ENCODE measurements at places on chromosomes 7 and 10.

- no peak for DNase-seq
Observed at GRCh38 chr10:100076750-100077149, 4.9 kb downstream of the CPN1 start.

DNA sequence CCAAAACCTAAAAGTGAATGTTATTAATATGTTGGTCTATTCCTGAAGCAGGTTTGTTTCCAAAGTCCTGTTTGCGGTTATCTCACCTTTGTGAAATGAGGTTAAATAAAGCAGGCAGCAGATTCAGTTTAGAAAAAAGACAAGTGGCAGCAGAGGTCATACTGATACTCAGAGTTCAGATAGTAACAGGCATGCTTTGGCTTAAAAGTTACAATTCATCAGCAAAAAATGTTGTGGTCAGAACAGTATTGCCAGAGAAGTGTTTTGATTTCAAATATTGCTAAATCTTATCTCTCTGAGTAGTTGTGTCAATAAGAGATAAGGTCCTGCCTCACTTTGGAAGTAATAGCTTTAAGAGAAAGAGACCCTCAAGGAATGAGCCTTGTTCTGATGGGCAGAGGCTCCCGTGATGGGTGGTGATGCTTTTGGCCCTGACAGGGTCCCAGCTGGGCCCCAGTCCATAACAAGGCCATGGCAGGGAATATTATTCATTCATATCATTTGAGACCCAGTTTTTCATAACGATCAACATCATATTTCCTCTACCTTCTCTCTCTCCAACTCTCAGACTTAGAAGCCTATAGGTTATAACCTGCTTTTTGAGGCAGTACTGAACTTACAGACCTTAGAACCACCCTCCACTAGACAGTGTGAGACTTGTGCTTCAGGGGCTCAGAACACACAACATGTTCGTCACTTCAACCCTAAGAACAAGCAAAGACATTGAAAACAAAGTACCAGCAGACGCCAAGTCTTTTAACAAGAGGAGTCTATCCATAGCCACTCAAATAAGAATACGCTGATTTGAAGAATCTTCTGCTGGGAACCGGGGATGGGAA is 58.5 kb upstream of the AHR start:
- no peak for DNase-seq

- no peak for DNase-seq
Observed at GRCh38 chr7:18667466-18667865, 171.9 kb downstream of the HDAC9 start.

DNA sequence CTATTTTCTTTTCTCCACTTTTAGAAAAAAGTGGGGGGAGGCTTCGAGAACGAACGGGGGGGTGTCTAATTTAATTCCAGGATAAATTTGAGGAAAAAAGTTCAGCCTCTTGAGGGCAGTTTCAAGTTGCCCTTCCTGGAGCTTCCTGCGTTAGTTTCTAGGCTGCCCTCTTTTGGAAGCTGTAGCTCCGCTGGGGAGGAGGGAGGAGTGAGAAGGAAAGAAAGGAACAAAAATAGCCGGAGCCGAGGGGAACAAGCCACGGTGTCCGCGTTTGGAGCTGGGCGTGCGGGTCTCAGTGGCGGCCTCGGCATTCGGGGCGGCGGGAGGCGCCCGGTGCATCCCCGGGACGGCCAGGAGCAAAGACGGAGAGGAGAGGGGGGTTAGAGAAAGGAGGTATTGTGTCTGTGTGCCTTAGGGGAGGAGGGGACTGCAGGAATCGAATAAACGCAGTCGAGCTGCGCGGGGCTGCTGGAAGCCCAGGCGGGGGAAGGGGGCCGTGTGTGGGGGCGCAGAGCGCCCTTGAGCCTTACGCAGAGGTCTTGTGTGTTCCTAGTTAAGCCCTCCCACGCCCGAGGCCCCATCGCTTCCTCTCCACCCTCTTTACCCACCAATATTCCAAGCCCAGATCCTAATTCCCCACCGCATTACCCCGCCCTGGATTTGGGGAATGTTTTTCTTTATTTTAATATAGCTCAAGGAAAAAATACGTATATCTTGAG is 2.0 kb upstream of the TNRC18 start:
- no peak for DNase-seq

DNA sequence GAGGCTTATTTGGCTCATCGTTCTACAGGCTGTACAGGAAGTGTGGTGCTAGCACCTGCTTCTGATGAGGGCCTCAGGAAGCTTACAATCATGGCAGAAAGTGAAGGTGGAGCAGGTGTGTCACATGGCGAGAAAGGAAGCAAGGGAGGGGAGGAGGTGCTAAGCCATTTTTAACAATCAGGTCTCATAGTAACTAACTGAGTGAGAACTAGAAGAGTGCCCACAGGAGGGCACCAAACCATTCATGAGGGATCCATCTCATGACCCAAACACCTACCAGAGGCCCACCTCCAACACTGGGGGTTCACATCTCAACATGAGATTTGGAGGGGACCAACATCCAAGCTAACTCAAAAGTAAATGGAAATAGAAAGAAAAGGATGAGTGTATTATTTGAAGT is 78.1 kb downstream of the CXCL12 start:
- no peak for DNase-seq

DNA sequence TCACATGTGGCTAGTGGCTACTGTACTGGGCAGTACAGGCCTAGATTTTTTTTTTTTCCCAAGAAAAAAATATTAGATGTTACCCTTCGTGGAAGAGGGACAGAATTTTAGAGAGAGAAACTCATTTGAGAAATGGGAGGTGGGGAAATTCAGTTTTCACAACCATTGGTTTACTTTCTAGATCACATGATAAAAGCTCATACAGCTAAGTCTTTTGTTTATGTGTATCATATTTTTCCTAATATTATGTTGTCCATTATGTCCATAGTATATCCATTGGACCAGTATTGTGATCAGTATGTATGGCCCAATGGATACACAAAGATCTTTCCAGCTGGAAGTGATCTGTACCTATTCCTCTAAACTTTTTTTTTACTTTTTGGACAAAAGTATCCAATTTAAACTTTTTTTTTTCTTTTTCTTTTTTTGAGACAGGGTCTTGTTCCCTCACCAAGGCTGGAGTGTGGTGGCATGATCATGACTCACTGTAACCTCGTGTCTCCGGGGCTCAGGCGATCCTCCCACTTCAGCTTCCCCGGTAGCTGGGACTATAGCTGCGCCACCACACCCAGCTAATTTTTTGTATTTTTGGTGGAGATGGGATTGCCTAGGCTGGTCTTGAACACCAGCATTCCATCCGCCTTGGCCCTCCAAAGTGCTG is 4.1 kb downstream of the CALU start:
- no peak for DNase-seq

GRCh38 chr10:101939729-101940128 is 96.1 kb upstream of the KCNIP2 start:
- DNase-seq: no peak

GRCh38 chr7:151118108-151119054 is 32.1 kb downstream of the AGAP3 start:
- no peak for DNase-seq

DNA sequence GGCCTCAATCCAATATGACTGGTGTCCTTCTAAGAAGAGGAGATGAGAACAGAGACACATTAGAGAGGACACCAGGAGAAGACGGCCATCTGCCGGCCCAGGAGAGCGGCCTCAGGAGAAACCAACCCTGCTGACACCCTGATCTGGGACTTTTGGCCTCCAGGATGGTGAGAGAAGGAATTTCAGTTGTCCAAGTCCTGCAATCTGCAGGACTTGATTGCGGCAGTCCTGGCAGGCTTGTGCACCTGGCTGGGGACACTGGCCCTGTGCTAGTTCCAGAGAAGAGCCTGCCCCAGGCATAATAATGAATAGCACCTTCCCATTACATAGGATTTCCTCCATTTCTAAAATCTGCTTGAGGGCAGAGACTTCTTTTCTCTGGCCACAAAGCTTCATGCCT is 409.9 kb upstream of the SHH start:
- DNase-seq: no peak

DNA sequence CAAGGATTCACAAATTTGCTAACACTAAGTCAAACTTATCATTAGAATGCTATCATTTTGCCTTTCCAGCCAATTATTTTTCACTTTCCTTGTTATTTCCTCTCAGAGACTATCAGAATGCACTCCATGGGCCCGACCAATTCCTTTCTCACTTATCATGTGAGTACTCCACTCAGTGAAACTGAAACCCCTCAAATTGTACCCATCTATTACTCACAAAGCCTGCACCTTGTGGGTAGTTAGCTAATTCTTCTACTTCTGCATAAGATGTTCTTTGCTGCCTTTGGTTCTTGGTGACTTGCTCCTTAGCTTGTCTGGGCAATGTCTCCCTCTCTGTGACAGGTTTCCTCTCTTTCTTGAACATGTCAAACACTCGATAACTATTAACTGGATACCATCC is 35.2 kb upstream of the MBL2 start:
- no peak for DNase-seq

DNA sequence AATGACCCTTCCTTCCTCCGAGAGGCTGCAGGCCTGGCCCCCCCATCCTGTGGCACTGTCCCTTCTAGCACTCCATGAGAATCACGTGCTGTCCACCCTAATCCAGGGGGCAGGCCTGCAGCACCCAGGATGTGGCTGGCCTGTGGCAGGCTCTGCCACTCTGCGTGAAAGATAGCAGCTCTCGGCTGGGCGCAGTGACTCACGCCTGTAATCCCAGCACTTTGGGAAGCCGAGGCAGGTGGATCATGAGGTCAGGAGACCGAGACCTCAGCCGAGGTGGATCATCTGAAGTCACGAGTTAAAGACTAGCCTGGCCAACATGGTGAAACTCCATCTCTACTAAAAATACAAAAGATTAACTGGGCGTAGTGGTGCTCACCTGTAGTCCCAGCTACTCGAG is 18.9 kb upstream of the LFNG start:
- no peak for DNase-seq

GRCh38 chr10:4819707-4820106 is 6.3 kb upstream of the AKR1E2 start:
- DNase-seq: no peak

DNA sequence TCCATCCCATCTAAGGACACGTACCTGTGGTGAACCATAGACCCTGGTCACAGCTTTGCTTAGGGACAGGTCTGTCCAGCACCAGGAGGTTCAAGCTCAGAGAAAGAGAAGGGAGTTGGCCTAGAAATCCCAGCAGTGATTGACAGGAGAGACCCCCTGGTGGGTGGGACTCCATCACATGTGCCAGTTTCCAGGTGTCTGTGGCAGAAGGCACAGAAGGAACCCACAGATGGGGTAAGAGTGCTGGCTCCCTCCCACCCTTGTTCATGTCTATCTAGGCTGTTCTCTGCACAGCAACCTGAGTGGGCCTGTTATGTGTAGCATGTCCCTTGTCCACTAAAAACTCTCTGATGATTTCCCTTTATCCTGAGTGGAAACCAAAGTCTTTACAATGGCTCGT is 54.0 kb upstream of the GRB10 start:
- no peak for DNase-seq

GRCh38 chr10:24241536-24242040 is 32.6 kb downstream of the KIAA1217 start:
- DNase-seq: no peak

DNA sequence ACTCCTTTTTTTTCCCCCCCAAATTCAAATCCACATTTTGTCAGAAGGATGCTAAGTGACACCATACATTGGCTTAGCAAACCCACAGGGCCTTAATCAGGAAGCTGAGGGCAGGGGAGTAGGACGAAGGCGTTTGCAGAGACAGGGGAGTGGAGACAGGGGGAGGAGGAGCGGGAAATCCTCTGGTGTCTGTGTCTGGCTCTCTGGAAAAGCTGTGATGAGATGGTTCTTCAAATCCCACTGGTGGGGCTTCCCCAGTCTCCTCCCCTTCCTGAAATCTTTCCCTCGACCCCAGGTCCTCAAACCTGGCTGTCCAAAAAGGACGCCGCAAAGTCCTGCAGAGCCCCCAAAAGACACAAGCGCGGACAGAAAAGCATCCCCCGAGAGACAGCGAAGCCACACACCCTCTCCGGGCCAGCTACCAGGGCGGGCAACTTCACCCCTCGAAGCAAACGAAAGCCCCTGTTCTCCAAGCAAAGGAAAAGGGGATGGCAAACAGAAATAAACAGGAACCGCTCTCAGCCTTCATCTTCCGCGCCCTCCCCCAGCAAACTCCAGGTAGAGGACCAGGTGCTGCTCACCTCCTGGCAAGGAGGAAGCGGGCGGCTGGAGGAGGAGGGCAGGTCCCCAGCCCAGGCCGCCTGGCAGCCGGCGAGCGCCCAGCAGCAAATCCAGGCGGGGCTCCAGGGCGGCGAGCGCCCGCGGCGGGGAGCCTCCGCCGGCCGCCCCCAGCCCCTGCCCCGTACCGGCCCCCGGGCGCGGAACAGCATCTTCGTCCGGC is 520 bp downstream of the ELAPOR2 start:
- DNase-seq: peak; percentile 33

- DNase-seq: no peak
Observed at GRCh38 chr7:129968592-129969383, 16.0 kb upstream of the UBE2H start.

- no peak for DNase-seq
Observed at GRCh38 chr10:76396134-76396533, 964.7 kb downstream of the LRMDA start.

DNA sequence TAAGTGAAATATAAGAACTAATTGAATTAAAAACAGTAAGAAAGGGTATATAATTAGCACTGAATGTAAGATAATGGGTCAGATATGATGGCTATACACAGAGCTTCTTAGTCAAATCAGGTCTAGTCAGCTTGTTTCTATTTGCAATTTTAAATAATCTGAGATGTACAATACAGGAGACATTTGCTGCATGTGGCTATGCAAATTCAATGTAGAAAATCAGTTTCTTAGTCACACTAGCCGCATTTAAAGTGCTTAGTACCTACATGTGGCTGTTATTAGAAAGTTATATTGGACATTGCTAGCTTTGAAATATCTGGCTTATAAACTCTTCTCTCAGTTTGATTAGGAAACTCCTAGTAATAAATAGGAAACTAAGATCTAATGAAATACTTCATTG is 25.3 kb downstream of the CCDC7 start:
- no peak for DNase-seq

- no peak for DNase-seq
Observed at GRCh38 chr10:128306966-128307365, 180.7 kb upstream of the MKI67 start.

GRCh38 chr10:373526-374309 is 238.5 kb downstream of the ZMYND11 start:
- DNase-seq: no peak

GRCh38 chr10:21737106-21737505 is 203.1 kb downstream of the MLLT10 start:
- DNase-seq: no peak

DNA sequence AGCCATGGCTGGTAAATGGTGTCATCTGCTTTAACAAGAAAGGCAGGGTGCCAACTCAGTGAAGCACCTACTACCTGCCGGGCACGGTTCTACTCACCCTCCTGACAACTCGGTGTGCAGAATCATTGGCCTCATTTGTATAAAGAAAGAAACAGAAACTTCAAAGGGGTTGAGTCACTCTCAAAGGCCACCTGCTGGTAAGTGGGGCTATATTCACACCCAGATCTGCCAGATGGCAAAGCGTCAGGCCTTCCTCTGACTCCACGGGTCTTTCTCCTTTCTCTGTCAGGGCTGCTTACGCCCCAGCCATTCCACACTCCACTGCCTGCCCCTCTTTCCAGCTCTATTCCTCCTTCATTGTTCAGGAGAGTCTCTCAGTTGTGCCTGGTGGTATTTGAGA is 309.2 kb downstream of the GFRA1 start:
- DNase-seq: no peak

Measured in stimulated activated CD8-positive, alpha-beta memory T cell treated with anti-CD3 and anti-CD28 coated beads, Interleukin-4, amount 100 ng/mL, for 48 hours (primary cell).